ENCODE measurements at places on chromosomes 1 and 21.

GRCh38 chr1:172588296-172589291 lies 55.6 kb downstream of the SUCO start:
- DNase-seq = no peak

GRCh38 chr1:73909043-73909562 lies 288.9 kb downstream of the LRRIQ3 start:
- no peak for DNase-seq

DNA sequence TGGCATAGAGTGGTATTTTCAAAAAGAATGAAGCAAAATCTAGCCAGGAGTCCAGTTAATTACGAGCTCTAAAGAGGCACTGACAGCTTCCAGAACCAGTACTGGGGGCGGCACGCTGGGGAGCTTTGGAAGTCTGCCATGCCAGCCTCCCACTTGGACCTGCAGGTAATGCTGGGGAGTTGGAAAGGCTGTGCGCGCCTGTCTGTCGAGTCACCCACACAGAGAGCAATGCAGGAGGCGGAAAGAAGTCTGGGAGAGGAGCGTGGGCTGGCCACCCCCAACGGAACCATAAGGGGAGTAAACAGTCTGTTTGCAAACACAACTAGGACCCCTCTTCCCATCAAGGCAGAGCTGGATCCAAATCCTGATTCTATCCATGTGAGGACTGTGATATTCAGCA lies 84.5 kb downstream of the BEND5 start:
- DNase-seq = no peak

DNA sequence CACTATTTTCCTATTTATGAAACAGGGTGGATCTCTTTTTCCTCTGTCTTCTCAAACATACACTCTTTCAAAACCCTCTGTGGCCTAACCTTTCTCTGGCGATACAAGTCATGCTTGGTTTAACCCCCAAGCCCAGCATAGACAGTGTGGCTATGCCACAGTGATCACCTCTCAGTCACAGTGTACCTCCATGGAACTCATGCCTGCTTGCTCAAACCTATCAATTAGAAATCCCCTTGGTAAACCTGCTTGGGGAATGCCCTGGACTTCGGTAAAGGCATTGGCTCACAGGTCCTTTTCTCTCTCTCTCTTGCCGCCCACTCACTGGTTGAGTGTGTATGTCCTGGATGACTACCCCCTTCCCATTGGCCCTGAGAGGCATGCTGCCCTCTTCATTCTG lies 147.5 kb downstream of the CYYR1 start:
- no peak for DNase-seq

GRCh38 chr1:71400050-71400449 lies 319.2 kb upstream of the ZRANB2 start:
- no peak for DNase-seq

DNA sequence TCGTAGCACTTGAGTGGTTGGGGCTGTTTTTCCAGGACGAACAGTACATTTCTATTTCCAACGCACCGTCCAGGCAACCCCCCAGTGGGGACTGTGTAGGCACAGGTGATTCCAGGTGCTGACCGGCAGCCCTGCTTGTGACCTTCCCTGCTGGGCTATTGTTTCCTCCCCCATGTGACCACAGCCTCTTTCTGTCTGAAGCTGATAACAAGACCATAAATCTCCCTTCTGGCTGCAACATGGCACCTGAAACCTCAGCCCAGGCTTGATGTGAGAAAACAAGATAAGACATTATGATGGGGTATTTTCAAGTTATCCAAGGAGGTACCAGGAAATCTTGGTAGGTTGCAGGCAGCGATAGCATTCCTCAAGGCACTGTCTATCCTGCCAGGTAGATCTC lies 48.2 kb downstream of the HLX start:
- no peak for DNase-seq

DNA sequence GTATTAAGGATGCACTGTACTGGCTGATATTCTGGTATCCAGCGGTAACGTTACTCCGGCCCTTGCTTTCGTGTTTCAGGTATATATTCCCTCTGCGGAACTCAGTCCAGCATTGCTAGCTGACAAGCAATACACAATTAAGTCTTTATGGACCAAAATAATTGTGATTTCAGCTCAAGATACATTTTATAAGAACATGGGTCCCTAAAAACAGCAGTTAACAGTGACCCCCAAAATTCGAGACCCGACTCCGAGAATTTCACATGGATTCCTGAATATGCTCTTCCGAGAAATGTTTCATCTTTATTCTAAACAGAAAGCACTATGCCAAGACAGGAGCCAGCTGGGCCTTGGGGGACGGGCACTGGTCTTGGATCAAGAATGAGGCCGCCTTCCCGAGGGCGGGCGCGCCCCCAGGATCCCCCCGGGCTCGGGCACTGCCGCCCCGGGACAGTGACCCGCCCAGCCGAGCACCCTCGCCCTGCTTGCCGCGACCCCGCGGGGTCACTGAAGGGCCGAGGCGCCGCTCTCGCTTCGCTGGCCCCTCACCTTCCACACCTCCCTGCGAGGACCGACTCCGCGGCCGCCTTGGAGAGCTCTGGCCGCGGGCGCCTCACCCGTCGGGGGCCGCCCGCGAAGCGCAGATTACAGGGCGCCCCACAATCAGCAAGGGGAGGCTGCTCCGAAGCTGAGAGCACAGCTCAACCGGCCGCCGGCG lies 610 bp downstream of the SCYL3 start:
- peak; percentile 17 for DNase-seq

DNA sequence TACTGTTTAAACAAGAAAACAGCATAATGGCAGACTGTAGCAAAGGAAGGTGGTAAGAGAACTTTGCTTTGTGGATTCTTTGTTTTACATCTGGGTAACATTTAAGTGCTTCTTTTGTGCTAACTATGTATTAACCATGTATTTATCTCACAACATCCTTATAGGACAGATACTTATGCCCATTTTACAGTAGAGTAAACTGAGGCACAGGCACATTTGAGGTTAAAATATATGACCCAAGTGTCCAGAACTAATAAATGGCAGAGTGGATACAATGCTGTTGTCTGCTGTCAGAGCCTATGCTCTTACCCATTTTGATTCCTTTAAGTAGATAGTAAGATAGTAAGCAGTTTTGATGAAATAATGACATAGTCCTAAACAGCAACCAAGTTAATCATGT lies 7.3 kb downstream of the CAPZA1 start:
- DNase-seq = no peak

DNA sequence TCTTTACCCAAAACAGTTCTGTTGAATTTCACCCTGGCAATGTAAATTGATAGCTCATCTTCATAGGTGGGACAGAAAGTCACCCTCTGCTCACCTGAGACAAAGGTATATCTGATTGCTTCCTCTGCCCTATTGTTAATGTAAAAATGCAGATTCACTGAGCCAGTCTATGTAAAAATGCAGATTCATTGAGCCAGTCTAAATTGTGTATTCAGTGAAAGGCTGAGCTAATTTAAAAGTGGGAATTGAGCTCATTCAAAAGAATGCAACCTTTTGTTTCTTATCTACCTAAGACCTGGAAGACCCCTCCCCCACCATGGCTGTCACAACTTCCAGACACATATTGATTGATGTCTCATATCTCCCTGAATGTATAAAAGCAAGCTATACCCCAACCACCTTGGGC lies 4.8 kb upstream of the MYSM1 start:
- no peak for DNase-seq

GRCh38 chr1:58687516-58687915 lies 12.3 kb downstream of the MYSM1 start:
- DNase-seq = no peak

DNA sequence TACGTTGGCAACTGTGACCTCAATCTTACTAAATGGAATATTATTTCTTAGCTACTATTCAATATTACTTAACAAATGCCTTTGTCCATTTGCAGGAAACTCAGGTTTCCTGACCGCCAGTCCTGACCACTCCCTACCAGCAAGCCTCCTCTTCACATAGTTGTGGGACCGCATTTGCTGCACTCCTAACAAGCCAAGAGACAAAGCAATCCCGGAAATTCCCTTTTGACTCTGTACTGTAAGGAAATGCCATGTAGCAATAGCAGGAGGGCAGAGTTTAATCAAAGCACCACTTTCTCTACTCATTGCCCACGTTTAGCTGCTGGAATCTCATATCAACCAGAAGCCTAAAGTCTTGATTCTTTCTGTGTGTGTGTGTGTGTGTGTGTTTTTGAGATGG lies 28.1 kb upstream of the ACBD6 start:
- DNase-seq = no peak

DNA sequence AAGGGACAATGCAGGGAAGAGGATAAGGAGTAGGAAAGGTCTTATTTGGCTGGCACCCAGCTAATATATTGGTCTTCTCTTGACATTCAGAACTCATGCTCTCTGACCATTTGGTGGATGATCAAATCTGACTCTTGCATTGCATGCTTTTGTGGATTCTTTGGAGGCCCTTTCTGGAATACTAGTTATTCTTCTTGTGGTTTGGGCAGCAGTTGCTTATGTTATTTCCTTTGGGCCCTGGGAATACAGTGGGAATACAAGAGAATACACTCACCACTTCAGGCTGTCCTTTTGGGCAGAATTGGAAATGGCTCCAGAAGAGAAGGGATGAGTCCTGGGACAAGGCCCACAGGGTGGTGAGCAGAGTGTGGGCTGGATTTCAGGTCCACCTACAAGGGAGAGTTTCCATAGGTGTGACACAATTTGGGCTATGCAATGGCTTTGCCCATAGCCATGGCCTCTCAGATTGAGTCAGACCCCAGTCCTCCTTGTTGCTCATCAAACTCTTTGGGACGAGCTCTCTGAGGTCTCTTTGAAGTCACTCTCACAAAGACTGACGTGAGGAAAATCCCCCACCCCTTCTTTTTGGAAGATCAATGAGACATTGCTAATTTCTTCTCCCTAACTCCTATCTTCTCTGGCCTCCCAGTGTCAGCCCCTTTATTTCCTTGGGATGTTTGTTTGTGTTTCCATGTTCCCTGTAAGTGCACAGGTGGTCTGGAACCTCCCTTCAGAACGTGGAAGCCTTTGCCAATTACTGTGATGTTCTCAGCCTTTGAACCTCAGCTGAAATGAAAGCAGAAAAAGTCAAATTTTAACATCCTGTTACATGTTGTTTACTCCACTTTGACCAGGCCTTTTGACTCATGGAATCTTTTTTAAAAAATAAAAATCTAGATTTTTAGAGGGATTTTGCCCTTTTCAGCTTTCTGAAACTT lies 19.4 kb downstream of the HSD11B1 start:
- DNase-seq = no peak

DNA sequence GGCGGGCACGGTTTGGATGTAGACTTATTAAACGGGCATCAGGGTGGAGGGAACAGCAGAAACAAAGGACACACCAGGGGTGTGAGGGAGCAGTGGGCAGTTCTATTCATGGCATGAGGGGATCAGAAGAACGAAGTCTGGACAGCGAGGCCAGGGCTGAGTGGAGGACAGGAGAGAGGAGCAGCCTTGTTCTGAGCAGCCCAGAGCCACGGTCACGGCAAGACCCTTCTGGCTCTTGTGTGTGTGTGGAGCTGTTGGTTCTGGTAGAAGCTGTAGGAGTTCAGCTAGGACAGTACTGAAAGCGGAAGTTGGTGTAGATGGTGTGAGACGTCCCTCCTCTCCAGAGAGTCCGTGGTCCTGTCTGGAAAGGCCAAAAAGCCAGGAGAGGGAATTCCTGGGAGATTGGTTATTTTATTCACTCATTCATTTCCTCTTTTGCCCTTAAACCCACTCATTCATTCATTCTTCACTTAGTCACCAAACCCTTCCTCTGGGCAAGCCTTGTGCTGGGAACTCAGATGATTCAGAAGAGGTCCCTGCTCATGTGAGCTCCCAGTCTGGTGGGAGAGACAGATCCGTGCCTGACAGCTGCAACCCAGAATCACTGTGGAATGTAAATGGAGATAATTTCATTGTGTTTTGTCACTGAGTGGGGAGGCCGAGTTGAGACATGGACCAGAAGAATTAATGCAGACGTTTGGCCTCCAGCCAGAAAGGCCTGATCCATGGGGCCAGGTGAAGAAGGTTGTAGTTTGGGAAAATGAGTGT lies 4.1 kb upstream of the ACOT11 start:
- DNase-seq = no peak

DNA sequence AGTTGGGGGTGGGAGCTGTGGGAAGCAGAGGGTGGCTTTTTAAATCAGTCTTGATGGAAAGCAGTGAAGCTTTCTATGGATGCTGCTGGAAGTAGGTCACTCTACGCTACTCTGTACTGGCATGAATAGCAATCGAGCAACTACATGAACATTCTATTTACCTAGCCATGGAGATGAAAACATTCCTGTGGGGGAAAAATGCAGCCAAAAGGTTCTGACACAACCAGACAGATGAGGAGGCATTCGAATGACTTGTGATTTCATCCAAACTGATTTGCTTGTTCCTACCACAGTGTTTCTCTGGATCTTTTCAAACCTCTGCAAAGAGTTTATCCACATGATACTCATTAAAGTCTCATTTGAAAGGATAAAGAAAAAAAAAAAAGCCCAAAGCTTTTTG lies 95.0 kb downstream of the ASTN1 start:
- no peak for DNase-seq

GRCh38 chr1:201260236-201260590 lies 23.1 kb upstream of the PKP1 start:
- DNase-seq = no peak

DNA sequence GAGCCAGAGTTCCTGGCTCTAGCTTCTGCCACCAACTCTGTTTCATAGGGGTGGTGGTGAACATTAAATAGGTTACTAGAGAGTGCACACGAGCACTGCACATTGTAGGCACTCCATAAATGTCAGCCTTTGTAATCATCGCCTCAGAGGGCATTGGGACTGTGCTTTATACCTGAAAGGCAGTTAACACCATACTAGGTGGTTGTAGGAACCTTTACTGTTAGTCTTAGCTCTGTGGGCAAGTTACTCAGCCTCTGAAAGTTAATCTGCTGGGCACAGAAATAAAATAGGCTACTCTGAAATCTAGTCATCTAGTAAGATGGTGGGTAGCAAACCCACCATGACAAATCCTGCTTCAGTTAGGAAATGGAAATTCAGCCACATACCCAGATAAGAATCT lies 37.6 kb downstream of the ARID1A start:
- DNase-seq = no peak

DNA sequence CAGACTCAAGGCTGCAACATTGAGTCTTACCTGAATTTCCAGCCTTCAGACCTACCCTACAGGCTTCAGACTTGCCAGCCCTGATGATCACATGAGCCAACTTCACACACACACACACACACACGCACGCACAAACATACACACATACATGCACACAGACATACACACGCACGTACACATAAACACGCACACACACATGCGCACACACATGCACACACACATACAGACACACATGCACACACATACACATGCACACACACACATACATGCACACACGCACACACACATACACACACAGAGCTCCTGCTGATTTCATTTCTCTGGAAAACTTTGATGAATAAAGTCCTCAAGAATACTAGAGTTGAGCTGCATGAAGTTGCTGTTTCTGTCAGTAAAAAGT lies 78.3 kb upstream of the SLC2A1 start:
- DNase-seq = no peak

GRCh38 chr1:4421986-4422385 lies 232.4 kb upstream of the AJAP1 start:
- DNase-seq = no peak

Measured in T-helper 1 cell (primary cell).